ENCODE measurements at places on chromosomes 6 and 20.

GRCh38 chr6:104705095-104705707, 154.5 kb downstream of the HACE1 start:
- no peak for DNase-seq

GRCh38 chr6:143368426-143368825, 82.1 kb downstream of the ADAT2 start:
- DNase-seq, result no peak

GRCh38 chr20:18496042-18496441, 983 bp downstream of the RBBP9 start:
- no peak for DNase-seq

- no peak for DNase-seq
These were observed 25.5 kb upstream of the KCNK16 start for GRCh38 chr6:39347906-39348585.

DNA sequence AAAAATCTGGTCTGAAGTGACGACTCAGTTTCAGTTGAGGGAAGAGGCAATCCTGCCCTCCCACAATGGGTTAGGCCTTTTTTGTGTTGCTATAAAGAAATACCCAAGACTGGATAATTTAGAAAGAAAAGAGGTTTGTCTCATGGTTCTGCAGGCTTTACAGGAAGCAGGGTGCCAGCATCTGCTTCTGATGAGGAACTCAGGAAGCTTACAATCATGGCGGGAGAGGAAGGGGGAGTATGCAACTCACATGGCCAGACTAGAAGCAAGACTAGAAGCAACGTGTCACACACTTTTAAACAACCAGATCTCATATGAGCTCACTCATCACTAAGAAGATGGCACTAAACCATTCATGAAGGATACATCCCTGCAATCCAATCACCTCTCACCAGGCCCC, 529.3 kb downstream of the KIF16B start:
- no peak for DNase-seq

- no peak for DNase-seq
These were observed 128.8 kb downstream of the FOXO3 start for GRCh38 chr6:108689272-108690161.

DNA sequence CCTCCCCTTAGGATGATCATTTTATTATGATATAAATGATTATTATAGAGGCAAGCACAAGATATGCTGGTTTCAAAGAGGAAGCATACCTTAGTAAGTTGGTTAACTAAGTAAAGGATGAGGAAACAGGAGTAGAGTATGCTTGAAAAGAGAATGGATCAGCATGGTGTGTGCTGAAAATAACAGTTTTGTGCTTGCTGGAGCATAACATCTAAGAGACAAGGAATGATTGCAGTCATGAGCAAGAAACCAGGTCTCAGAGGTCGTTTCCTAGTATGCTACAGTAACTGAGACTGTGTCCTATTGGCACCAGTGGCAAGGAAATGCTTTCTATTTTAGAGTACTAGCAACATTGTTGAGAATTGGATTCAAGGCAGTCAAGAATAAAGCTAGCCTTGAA, 34.1 kb downstream of the CDC40 start:
- no peak for DNase-seq

DNA sequence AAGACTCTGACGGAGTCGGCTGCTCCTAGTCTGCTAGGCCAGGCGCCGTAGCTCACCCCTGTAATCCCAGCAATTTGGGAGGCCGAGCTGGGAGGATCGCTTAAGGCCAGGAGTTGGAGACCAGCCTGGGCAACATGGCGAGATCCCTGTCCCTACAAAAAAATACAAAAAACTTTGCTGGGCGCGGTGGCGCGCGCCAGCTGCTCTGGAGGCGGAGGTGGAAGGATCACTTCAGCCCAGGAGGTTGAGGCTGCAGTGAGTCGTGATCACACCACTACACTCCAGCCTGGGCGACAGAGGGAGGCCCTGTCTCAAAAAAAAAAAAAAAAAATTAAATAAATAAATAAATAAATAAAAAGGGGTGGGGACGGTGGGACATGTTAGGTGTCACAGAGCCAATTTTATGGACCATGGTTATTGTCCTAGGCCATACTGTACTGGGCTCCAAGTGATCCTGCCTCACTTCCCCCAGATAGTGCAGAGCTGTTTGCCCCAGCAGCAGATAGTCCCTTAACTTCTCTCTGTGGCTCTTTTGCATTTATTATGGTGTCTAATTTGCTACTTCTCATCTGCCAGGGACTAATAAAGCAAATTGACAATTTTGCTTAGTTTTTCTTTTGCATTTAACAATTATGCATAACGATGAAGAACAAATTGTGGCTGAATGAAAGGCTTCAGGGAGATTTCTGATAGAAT, 5.2 kb downstream of the PI16 start:
- no peak for DNase-seq

GRCh38 chr6:161547617-161548016, 273.8 kb upstream of the AGPAT4 start:
- no peak for DNase-seq

DNA sequence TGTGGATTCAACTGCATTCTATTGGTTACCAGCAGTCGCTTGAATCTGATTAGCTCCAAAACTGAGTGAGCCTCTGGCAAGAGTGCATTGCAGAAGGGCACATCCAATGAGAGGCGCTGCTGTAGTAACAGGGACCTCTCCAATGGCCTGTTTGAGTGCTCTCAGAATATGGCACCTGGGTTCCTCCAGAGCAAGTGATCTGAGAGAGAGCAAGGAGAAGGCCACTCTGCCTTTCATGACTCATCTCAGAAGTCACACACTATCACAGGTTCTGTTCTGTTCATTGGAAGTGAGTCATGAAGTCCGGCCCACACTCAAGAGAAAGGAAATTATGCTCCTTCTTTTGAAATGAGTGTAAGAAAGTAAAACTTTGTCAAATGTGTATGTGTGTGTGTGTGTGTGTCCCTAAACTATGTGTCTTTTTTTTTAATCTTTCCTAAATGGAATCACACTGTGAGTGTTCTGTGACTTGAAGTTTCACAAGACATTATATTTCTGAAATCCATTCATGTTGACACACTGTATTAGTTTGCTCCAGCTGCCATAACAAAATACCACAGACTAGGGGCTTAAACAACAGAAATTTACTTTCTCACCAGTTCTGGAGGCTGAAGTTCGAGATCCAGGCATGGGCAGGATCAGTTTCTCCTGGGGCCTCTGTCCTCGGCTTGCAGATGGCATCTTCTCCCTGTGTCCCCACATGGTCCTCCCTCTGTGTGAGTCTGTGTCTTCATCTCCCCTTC, 138.3 kb upstream of the CDYL start:
- no peak for DNase-seq

GRCh38 chr6:100475554-100476320, 11.0 kb upstream of the SIM1 start:
- DNase-seq, result no peak

DNA sequence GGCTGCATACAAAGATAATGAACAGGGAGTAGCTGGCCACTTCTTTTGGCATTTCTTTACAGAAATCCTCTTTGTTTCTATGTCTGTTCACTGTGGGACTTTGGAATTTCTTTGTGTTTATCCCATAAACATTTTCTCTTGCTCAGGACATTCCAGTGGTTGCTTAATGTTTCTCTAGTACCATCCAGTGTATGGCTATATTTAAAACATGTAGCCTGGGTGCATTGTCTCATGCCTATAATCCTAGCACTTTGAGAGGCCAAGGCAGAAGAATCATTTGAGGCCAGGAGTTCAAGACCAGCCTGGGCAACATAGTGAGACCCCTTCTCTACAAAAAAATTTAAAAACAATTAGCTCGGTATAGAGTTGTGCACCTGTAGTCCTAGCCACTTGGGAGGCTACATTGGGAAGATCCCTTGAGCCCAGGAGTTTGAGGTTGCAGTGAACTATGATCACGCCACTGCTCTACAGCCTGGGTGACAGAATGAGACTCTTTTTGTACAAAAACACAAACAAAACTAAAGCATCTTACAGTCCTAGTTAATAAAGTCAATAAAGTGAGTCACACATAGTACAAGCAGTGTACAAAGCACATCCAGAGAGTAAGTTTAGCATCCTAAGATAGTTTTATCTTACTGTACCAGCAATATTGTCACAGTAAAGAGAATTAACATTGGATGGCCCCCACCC, 63.3 kb downstream of the ZFAND3 start:
- no peak for DNase-seq

DNA sequence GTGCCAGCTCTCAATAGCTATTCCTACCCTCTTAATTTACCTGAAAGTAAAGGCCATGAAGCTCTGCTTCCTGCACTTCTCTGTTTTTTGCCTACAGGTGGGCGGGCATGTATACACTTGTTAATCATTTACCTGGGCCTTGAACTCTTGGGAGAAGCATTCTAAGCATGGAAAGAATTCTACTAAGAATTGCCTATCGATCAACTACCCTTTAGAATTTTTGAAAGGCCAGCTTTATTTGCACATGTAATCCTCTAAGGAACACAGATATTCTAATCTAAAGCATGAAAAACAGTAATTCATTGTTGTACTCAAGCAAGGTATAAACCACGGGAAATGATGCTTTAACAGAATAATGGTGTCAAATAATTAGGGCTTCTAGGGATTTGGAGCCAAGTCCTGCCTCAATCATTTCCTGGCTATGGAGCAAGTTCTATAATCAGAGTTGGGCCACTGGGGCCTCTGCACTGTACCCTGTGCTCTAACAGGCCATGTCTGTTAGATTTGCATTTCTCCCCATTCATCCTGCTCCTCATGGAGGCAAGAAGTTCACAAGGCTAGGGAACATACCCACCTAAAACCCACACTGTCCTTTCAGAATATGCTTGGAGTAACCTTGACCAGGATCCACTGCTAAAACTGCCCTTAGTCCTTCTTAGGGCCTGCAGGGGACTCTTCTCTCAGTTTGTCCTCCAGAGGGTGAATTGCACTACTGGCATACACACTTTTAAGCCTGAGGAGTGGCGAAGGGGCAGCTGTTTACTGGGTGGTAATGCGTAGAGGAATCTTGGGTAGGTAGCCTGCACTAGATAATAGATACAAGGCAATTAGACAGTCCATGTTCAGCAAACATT, 276.4 kb upstream of the JAG1 start:
- no peak for DNase-seq

DNA sequence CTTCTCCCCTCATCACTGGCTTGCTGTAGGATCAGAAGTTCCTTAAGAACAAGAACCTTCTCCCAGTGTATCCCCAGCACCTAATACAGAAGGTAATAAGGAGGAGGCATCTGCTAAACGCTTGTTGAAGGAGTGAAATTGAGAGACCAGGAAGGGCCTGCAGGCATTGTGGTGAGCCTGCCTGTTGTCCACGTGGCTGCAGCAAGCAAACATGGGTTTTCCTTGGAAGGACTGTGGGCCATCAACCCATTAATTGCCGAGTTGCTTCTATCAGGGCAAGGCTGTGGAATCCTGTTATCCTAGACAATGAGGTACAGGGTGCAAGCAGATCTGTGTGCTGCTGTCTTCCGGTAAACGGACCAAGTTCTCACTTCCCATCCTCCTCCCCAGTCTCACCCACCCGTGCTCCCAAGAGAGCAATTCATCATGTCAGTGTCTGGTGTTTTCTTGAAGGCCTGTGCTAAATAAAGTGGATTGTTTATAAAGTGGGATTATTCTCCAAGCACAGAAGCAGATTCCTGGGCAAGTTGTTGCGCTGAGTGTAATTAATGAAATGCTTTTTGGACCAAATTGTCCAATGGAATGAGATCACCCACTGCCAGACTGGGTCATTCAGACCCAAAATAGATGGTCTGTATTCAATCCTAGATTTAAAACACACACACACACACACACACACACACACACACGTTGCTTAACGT, 164.6 kb upstream of the CDYL start:
- no peak for DNase-seq

DNA sequence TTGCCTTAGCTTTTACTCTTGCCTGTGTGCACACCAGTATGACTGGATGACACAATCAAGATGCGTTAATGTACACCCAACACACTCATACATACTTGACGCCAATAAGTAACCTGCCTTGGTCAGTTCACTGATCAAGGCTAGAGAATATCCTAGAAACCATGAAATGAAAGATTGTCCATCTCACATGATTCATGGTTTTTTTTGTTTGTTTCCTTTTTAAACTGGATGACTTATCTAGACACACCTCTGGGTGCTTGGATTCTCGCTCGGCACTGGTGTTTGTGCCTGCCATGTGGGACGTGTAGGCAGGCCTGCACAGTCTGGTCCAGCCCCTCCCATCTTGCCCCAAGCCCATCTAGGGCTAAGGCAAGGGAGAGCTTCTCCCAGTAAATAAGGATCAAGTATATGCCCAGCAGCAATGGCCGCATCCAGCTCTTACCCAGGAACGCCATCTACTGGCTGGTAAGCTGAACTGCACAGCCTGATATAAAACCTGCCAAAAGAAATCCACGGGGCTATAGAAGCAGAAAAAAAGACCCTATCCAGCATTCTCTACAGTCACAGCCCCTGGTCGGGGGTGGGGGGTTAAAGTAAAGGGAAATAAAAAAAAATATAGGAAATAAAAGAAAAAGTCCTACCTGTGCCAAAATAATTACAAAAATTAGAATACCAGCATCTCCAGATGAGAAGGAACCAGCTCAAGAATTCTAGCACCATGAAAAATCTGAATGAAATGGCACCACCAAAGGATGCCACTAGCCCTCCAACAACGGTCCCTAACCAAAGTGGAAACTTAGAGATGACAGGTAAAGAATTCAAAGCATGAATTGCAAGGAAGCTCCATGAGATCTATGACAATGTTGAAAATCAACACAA, 73.3 kb downstream of the OTOR start:
- DNase-seq, result no peak

- DNase-seq, result no peak
These were observed 89.1 kb downstream of the AIG1 start for GRCh38 chr6:143149771-143150170.

- DNase-seq, result no peak
These were observed 103.0 kb downstream of the EDN3 start for GRCh38 chr20:59403261-59403961.

DNA sequence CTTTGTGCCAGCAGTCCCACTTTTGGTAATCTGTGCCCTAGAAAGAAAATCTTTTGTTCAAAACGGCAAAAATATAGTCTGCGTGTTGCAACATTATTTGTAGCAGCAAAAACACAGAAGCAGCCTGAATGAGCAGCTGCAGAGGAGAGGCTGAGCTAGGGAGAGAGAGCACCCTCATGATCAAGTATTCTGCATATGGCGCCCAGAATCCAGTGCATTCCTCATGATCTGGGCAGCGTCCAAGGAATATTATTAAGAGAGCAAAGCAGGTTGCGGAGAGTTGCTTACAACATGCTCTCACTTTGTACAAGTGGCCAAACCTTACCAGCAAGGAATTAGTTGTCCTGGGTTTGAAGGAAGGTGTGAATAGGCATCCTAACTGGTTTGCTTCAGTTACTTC, 25.9 kb downstream of the KIZ start:
- DNase-seq, result no peak

GRCh38 chr20:47421076-47421475, 64.6 kb upstream of the ZMYND8 start:
- DNase-seq, result no peak

DNA sequence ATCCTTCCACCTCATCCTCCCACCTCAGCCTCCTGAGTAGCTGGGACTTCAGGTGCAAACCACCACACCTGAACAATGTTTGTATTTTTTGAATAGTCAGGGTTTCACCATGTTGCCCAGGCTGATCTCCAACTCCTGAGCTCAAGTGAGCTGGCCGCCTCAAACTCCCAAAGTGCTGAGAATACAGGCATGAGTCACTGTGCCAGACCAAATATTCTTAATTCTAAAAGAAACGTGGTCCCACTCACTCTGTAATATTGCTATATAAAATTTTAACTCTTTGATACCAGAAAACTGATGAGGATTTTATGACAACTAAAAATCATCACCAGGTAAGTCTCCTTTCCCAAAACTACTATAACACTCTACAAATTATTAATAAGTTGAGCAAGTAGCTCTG, 716.8 kb upstream of the GJE1 start:
- DNase-seq, result no peak

Measured in NCI-H524 treated with DMSO at 0.1 percent for 48 hours (cell line).